ENCODE measurements at places on chromosomes 13 and 19. TPM values are rescaled to one million over a fixed set of nuclear protein-coding genes. Genes with fewer than 3 reads are reported as not detected.

Gene KHSRP
- total RNA-seq = 180 TPM

- DNase-seq = no peak
Observed at GRCh38 chr13:52934258-52934657, 85.8 kb upstream of the PCDH8 start.

Gene KLHL1
- total RNA-seq = not detected

- no peak for DNase-seq
Observed at GRCh38 chr13:107563099-107563925, 652.0 kb downstream of the LIG4 start.

DNA sequence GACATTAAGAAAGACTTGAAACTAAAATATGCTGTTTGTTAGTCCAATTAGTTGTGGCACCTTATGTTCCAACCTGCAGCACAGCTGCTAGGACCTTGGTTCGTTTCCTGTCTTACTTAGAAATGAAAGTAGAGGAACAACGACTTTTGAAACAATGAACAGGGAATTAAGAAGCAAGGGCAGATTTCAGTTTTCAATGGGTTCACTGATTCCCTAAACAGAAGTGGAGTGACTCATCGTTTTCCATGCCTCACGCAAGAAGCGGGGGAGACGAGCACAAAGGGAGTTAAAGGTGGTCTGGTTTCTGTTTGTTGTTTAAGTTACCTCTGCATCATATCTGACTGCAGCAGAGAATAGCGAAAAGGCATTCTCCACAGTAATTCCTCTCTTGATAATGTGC lies 44.8 kb downstream of the PHF11 start:
- peak; percentile 25 for DNase-seq

- no peak for DNase-seq
Observed at GRCh38 chr13:75180805-75181455, 301.0 kb downstream of the TBC1D4 start.

- DNase-seq = no peak
Observed at GRCh38 chr19:41330481-41330880, 20.5 kb downstream of the CCDC97 start.

Gene PLK5
- not detected for total RNA-seq

DNA sequence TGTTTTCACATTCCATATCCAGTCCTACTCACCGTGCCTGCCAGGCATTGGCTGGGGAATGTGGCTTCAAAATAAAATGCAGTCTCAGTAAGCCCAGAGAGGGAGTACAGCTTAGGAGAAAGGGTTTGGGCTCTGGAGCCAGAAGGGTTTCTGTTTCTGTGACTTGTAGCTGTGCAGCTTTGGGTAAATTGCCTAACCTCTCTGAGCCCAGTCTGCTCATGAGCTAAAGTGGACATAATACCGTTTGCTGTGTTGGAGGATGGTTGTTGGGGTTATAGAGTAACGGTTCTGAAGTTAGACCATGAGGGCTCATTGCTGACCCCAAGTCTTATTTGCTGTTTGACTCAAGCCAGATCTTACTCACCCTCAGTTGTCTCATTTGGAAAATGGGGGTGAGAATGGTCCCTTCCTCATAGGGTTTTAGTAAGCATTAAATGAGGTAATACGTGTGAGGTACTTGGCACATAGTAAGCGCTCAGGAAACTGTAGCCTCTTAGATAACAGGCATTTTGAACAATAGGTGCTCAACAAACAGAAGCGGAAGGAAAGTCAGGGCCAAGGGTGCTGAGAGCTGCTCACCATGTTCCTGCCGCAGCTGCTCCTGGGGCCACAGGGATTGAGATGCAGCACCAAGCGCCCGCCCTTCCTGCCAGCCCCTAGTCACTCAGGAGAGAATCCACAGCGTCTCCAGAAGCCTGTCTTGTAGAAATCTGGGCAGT lies 45.5 kb downstream of the C13orf42 start:
- no peak for DNase-seq

DNA sequence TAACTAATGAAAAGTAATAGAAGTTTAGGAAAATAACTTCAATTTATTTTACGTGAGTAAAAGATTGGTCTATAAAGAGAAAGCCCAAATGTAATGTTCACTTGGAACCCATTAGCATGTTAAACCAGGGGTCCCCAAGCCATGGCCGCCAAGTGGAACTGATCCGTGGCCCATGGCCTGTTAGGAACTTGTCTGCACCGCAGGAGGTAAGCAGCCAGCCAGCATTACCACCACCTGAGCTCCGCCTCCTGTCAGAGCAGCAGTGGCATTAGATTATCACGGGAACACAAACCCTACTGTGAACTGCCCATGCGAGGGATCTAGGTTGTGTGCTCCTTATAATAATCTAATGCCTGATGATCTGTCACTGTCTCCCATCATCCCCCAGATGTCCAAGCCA lies 818.7 kb upstream of the GPC6 start:
- no peak for DNase-seq

Gene ZNF700
- 22.8 TPM for total RNA-seq

Gene EXOC3L2
- total RNA-seq = not detected

DNA sequence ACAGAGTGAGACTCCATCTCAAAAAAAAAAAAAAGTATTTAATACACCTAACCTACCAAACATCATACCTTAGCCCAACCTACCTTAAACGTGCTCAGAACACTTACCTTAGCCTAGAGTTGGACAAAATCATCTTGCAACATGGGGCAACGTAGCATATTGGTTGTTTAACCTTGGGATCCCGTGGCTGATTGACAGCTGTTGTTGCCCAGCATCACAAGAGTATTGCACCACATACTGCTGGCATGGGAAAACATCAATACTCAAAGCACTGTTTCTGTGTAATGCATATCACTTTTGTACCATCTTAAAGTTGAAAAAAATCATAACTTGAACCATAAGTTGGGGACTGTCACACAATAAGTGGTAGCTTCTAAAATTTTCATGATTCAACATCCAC lies 73.8 kb upstream of the MIR17HG start:
- DNase-seq = no peak

- DNase-seq = no peak
Observed at GRCh38 chr19:14770944-14771839, 7.2 kb downstream of the ADGRE2 start.

GRCh38 chr19:34364830-34365462 lies at the start of gene GPI:
Gene GPI (plus strand): TSS chr19:34365196. CDS start chr19:34365267, 71 bp downstream.
- peak; percentile 54 for DNase-seq

- DNase-seq = peak; percentile 77
Observed at GRCh38 chr19:41351339-41352245, 2.1 kb downstream of the TGFB1 start.

- DNase-seq = no peak
Observed at GRCh38 chr19:14349426-14349825, 31.8 kb upstream of the ADGRE5 start.

GRCh38 chr19:12933287-12934072 lies at the start of gene FARSA:
Gene FARSA (minus strand): TSS chr19:12933711. CDS start chr19:12933696, 15 bp downstream.
- DNase-seq = peak; percentile 80

DNA sequence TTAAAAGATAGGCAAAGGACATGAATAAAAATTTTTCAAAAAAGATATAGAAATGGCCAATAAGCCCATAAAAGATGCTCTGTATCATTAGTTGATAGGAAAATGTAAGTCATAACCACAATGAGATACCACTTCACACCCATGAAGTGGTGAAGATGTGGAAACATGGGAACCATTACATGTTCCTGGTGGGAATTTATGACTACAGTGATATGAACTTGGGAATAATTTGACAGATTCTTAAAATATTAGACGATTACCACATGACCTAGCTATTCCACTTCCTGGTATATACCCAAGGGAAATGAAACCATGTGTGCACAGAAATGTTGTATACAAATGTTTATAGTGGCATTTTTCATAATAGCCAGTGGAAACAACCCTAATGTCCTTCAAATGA lies 232.2 kb downstream of the GGACT start:
- DNase-seq = no peak

DNA sequence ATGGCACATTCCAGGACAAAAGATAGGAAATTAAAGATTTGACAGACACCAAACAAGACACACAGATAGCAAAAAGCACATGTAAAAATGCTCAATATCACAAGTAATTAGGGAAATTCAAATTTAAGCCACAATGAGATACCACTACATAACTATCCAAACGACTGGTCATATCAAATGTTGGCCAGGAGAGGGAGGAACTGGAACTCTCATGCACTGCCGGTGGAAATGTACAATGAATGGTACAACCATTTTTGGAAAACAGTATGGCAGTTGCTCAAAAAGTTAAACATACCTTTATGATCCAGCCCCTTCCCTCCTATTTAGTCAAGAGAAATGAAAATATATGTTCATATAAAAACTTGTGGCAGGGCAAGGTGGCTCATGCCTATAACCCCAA lies 36.8 kb upstream of the CYP2S1 start:
- DNase-seq = no peak

- no peak for DNase-seq
Observed at GRCh38 chr19:56491399-56491798, 14.3 kb upstream of the ZNF667 start.

DNA sequence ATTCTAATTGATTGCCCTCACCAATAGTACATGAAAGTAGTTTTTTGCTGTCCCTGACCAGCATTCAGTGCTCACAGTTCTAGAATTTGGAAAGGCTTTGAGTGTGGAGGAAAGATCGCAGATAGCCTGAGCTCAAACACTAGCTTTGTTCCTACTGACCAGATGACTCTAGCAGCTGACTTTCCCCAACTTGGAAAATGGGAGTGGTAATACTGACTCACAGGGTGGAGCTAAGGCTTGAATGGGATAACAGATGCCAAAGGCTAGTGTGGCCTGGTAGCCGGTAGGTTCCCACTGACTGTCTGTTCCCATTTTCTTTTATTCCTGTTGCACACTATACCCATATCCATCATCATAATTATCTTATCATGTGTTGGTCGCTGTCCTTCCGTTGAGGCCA lies 3.7 kb downstream of the ZSCAN22 start:
- DNase-seq = no peak
